Stimulated activated naive CD4-positive, alpha-beta T cell (primary cell): ENCODE measurements at places on chromosomes 5 and 9.

GRCh38 chr9:38249587-38250210 is 142.8 kb upstream of the ALDH1B1 start:
- DNase-seq: no peak

DNA sequence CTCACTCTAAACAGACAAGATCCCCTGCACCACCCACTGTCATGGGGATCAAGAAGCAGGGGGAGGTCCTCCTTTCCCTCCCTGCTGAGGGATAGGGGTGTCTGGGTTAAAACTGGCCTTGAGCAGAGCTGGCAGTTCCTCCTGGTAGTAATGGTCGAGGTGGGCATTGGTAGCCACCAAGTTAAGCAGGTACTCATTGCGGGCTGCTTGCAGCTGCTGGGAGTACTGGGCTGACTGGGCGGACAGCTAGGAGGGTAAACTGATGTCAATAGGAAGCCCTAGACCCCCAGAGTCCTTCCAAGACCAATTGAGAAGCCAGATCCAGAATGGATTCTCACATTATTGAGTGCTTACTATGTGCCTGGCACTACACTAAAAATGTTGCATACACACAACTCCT is 3.4 kb downstream of the FCHSD1 start:
- no peak for DNase-seq

- DNase-seq: no peak
Measured at GRCh38 chr9:12224449-12224848, 468.7 kb upstream of the TYRP1 start.

DNA sequence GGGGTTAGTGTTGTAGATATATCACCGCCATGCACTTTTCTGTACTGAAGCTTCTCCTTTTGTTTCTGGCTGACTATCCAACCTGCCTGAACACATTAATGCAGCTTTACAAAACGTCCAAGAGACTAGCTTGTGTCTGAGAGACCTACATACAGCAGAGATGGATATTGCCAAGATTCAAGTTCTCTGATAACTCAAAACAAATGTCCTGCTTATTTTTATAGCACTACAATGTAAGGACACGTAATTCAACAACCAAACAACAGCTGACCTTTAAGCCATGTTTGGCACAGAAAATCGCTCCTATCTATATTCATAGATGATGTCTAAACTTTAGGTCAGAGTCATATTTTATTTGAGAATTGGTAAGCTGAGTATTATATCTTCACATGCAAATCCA is 76.2 kb upstream of the NTRK2 start:
- no peak for DNase-seq

DNA sequence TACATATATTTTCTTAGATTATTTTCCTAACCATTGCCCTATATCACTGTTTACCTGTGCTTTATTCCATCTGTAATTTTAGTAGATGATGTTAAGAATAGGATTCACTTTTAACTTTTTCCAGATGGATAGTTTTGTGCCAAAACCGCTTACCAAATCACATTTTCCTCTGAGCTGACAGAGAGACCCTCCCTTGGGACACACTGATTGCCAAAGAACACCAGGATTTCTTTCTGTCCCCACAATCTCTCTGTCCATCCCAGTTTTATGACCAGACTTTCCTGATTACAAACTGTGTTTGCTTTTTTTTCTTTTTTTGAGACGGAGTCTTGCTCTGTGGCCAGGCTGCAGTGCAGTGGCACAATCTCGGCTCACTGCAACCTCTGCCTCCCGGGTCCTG is 81.3 kb upstream of the SPATA31C2 start:
- no peak for DNase-seq

DNA sequence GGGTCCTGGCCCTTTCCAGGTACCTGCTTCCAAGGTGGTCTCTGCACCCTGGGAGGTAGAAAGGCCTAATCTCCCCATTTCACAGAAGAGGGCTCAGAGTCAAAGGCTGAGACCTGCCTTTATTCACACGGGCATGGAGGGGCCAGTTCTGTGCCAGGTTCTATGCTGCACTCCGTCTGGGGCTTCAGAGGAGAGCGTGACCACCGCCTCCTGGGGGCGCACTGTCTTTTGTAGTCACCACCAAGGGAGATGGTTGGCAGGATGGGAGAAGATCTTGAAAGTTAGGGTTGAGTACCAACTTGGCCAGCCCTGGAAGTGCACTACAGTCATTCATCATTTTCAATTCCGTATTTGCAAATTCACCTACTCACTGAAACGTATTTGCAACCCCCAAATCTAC is 23.7 kb upstream of the PRDM12 start:
- DNase-seq: no peak

DNA sequence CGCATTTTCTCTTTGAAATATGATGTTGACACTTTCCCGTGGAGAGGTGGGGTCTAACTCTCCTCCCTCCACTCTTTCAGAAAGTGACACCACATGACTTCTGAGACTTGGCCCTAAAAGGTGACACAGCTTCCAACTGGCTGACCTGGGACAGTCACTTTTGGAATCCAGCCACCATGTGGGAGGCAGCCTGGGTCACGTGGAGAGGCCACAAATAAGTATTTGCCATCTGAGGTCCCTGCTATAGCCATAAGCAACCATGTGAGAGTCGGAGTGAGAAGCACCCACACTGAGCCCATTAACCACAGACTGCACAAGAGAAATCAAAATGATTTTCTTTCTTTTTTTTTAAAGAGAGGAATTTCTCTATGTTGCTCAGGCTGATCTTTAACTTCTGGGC is 4.1 kb upstream of the PHYKPL start:
- no peak for DNase-seq

DNA sequence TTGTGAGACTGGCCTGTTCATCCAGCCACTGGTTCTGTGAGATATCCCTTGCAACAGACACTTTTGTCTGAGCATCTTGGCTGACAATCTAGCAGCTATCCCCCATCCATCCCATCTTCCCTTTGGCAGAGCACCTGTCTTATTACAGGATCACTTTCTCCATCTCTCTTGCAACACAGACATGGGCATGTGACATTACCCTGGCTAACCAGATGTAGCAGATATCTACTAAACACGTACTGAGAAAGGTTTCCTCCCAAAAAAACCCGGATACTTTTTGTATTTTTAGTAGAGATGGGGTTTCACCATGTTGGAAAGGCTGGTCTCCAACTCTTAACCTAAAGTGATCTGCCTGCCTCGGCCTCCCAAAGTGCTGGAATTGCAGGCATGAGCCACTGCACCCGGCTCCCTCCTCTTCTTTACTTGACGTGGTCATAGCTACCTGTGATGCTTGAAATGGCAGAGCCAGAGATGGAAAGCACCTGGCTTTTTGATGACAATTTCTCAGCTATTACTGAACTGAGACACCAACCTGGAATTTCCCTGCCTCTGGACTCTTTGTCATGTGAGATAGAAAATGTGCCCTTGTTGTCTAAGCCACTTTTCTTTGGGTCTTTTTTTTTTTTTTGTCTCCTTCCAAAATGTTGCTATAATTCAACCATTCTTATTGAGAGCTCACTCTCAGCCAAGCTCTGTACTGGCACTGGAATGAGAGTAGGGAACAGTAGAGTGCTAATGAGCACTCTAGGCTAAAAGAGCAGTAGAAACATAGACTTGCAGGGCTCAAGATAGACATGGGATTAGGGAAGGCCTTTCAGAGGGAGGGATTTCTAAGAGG is 32.6 kb downstream of the FNBP1 start:
- no peak for DNase-seq

GRCh38 chr5:98458726-98459125 is 314.7 kb upstream of the RGMB start:
- DNase-seq: no peak

DNA sequence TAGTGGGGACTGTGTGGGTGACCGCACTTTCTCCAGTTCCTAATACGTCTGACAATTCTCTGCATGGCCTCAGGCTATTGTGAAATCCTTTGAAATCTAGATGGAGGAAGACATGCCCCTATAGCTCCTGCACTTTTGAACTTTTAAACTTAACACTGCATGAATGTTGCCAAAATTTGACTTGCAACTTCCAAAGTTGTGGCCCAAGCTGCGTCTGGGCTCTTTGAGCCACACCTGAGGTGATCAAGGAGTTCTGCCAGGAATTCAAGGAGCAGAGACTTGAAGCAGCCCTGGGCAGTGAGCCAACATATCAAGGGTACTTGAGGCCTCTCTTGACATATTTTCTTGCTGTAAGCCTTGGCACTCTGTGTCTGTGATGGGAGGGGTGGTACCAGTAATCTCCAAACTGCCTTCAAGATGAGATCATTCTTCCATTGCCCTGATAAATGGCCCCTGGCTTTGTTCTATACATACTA is 1336.1 kb upstream of the CDH9 start:
- DNase-seq: no peak

GRCh38 chr5:30401479-30402058 is 791.9 kb upstream of the CDH6 start:
- no peak for DNase-seq

DNA sequence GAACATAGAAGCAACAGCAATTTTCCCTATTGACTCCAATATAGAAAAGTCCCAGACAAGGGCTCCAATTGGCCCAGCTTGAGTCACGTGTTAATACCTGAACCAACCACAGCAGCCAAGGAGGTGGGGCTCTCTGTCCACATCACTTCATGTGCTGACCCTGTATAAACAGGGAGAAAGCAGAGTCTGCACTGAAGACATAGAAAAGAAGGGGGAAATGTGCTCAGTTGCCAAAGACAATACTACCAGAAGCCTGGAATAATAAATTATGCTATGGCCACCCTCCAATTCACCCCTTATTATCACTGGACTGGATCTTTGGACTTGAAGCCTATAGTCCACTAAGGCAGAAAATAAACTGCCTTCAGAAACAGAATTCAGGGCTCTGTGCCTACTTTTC is 275.4 kb downstream of the EPB41L4A start:
- DNase-seq: no peak

GRCh38 chr9:137421838-137422603 is 941 bp downstream of the EXD3 start:
- DNase-seq: no peak

DNA sequence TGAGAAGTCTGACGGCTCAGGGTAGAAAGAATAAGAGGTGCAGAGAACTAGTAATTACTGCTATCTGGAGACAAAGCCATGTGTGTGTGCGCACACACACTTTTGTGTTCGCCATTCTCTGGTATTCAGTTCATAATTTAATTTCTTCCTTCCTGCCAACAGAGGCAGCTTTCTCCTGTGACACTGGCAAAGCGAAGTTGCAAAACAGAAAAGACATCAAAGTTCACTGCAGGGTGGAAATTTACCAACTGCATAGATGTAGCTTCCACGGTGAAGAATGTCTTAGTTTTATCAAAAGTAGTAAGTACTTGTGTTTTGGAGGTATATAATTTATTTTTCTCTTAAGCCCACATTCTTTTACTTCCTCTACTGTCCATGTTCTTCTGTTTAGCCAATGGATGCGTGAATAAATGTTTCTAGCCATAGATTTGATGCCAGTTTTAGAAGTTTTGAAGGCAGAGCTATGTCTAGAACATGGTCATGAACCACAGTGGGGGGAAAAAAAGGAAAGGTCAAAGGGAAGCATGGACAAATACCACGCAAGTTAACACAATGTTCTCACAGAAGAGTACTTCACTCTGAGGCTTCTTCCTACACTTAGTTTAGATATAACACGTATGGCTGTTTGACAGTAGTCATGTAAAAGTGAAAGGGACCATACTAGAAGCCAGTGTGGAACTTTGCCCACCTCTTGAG is 536.5 kb upstream of the GRIA1 start:
- no peak for DNase-seq

DNA sequence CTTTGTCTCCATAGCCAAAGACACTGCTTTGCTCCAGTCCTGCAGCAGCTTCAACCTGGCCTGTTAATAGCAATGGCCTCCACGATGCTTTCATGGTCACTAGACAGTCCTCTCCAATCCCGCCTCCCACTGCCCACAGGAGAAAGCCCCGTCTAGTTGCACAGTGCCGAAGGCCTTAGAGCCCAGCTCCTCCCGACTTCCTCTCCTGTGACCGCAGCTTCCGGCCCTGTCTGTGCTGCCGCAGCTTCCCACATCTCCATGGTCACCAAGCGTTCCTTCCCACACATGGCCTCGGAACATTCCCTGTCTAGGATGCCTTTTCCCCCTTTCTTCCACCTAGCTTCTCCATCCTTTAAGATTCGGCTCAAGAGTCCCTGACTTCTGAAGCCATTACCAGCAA is 23.4 kb downstream of the PCA3 start:
- DNase-seq: no peak

GRCh38 chr9:70594386-70594944 is 180.0 kb upstream of the KLF9 start:
- no peak for DNase-seq

DNA sequence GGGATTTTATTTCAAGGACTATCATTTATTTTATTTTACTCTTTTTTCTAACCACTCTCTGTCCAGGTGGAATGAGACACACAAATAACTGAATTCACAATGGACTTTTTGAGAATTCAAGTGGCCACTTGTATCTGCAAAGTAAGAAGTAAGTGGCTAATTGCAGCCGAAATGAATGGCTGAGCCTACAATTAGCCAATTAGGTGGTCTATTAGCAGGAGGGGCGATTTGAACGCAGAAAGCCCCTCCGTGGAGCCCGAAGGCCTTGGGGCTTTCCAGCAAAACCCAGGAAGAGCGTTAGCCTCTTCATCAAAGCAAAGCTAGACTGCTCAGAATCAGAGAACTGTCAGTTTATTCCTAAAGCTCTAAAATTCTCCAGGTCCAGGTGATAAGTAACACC is 176.9 kb downstream of the EBF1 start:
- no peak for DNase-seq

GRCh38 chr9:89455356-89455824 is 42.5 kb downstream of the SEMA4D start:
- DNase-seq: no peak

DNA sequence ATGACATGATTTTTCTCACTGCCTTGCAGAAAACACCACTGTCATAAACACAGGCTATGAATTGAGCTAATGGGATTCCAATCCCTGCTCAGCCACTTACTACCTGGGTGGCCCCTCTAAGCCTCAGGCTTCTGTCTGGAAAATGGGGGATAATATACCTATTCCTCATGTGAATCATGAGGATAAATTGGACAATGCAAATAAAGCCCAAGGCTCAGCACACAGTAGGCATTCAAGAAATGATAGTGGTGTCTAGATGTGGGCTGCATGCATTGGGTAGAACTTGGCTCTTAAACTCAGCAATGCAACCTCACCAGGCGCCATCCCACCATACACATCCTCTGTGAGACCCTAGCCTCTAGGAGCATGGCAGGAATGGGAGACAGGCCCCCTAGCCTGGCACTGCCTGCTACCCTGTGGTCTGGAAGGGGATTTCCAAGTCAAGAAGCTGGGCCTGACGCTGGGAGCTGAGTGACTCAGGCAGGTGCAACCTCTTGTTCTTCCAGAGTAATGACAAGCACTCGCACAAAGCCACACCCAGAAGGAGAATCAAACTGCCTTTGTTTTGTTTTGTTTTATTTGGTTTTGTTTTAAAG is 2.3 kb upstream of the TNIP1 start:
- DNase-seq: no peak
